ENCODE measurements at places on chromosomes 2 and 18. TPM values are rescaled to one million over a fixed set of nuclear protein-coding genes. Genes with fewer than 3 reads are reported as not detected.

TPO gene
- total RNA-seq, result 18.4 TPM

DNA sequence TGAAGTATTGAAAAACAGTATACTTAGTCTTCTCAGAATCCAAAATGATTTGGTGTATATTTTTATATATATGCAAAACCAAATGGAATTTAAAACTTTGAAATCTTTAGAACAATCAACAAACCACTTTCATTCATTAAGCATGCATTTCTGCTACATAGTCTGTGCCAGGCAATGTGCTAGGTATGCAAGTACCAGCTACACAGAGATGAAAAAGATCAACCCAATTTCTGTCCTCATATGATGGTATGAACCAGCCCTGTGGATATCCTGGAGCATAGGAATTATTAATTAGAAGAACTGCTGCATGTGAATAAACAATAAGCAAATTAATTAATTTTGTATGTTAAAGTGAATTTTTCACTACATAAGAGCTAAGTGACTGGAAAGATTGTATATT lies 51.2 kb upstream of the RTN4 start:
- H3K36me3 ChIP-seq, result no peaks in the 10 kb centered on the region
- no peak overlapping the region for H3K4me3 ChIP-seq
- peak overlapping the region; percentile 81 for H3K27ac ChIP-seq
- no peaks in the 10 kb centered on the region for H3K27me3 ChIP-seq

GRCh38 chr18:44803019-44803650 lies 122.4 kb downstream of the SETBP1 start:
- peak overlapping the region; percentile 91 for H3K27ac ChIP-seq
- no peaks in the 10 kb centered on the region for H3K27me3 ChIP-seq
- H3K36me3 ChIP-seq, result no peaks in the 10 kb centered on the region
- peaks cover 24% of the 10 kb centered on the region for H3K4me1 ChIP-seq

DNA sequence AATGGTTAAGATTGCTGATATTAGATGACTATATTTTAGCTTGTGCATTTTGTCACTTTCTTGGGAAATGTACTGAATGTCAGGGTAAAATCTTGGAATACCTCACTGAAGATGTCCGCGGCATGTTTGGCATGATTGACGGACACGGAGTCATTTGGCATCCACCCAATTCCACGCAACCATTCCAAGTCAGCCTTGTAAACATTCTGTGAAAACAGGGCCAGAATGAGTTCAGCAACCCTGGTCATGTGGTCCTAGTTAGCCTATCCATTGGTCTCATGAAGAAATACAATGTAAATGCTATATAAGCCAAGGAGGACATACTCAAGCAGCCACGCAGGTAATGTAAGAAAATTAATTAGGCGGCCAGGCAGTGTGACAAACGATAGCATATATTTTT lies 159.5 kb downstream of the RIF1 start:
- no peaks in the 10 kb centered on the region for H3K36me3 ChIP-seq
- H3K27ac ChIP-seq, result no peak overlapping the region
- DNase-seq, result no peak
- H3K4me3 ChIP-seq, result no peak overlapping the region
- H3K4me1 ChIP-seq, result no peaks in the 10 kb centered on the region

MEX3C gene
- 22.8 TPM for total RNA-seq

DNA sequence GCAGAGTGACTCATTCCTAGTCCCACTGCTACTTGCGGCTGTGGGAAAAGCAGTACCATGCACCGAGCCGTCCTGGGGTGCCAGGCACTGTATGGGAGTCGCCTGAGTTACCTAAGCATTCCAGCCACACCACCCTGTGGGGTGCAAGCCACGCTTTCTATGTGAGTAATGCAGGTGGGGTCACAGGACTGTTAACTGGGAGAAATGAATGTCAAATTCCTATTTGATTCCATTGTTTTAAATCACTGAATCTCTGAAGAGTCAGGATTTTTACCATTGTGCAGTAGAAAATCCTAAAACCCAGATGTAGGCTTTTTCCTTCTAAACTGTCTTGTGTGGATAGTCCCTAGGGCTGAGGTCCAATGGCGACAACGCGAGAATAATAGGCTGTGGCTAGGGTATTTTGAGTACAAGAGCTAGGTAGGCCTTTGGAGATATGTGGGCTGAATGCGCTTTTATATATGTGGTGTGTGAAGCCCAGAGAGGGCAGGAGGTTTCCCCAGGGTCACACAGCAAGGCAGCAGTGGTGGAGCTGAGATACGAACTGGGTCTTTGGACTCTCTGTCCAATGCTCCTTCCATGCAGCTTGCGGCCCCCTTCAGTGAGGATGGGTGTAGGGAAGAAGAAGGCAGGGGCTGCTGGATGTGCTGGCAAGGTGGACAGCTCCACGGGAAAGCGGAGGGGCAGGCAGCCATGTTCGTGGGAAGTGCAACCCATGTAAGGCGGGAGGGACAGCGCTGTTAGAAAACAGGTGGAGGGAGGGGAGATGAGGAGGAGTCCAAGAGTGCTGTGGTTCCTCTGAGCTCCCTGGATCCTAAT lies 83.2 kb downstream of the DDX1 start:
- no peak for DNase-seq
- peaks cover 4% of the 10 kb centered on the region for H3K4me1 ChIP-seq
- no peak overlapping the region for H3K27ac ChIP-seq
- no peaks in the 10 kb centered on the region for H3K27me3 ChIP-seq
- no peak overlapping the region for H3K4me3 ChIP-seq

DNA sequence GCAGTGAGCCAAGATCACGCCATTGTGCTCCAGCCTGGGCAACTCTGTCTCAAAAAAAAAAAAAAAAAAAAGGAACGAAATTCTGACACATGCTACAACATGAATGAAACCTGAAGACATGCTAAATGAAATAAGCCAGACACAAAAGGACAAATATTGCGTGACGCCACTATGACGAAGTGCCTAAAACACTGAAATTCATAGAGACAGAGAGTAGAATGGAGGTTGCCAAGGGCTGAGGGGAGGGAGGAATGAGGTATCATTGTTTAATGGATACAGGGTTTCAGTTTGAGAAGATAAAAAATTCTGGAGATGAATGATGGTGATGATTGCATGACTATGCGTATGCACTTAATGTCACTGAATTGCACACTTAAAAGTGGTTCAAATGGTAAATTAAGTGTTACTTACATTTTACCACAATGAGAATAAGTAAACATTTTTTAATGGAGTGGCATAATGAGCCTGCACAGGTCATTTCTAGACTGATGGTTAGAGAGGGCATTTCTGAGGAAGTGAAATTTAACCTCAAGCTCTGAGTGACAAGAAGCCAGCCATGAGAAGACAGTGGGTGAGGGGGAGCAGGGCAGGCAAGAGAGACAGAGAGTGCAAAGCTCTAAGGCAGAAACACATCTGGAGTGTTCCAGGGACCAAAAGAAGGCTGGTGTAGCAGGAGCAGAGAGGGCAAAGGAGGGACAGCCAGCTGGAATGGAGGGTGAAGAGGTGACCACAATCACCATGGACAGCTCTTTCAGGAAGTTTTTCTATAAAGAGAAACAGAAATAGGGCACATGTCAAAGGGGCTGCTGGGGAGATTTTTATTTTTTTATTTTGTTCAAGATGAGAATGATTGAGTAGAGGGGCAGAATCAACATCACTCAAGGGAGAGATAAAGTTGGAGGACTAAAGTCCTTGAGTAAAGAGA lies 20.6 kb upstream of the EXOC6B start:
- H3K36me3 ChIP-seq, result no peaks in the 10 kb centered on the region
- no peak overlapping the region for H3K27ac ChIP-seq
- no peaks in the 10 kb centered on the region for H3K27me3 ChIP-seq
- H3K4me1 ChIP-seq, result no peaks in the 10 kb centered on the region
- peak; percentile 26 for DNase-seq

MAL gene
- 23.3 TPM for total RNA-seq

ERBB4 gene
- total RNA-seq, result under 0.01 TPM

DNA sequence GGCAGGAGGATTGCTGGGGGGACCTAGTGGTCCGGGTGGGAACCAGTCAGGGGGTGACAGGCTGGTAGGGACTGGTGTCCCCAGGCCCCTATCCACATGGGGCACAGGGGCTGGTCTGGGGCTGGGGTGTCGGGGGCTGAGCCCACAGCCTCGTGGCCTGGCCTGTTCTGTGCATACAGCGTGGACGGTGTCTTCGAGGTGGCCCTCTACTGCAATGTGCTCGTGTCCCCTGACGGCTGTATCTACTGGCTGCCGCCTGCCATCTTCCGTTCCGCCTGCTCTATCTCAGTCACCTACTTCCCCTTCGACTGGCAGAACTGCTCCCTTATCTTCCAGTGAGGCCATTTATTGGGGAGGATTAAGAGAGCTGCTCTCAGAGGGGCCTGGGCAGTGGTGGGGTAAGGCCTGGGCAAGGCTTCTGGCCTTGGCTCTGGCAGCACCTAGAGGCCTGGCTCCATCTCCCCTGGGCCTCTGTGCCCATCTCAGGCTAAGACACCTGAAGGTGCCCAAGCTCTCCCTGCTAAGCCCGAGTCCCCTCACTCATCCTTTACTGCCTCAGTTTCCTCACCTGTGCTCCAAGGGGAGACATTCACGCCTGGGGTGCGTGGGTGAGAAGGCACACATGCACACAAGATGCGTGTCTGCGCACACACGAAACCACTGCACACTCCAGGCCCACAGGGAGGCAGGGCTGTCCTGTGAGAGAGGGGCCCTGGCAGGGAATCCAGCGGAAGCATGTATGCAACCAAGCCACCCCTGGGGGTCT lies 1.9 kb downstream of the CHRNG start:
- no peak overlapping the region for H3K4me3 ChIP-seq
- no peaks in the 10 kb centered on the region for H3K36me3 ChIP-seq
- DNase-seq, result no peak
- H3K27me3 ChIP-seq, result peaks cover 50% of the 10 kb centered on the region
- H3K4me1 ChIP-seq, result no peaks in the 10 kb centered on the region
- no peak overlapping the region for H3K27ac ChIP-seq

Data from esophagus muscularis mucosa (tissue), 4 donors.